Mesenchymal stem cell (in vitro differentiated cells and primary cell): ENCODE measurements at places on chromosomes 16 and 17.
A peak's percentile ranks its signal among the peaks of the same experiment; 100 is the strongest.

DNA sequence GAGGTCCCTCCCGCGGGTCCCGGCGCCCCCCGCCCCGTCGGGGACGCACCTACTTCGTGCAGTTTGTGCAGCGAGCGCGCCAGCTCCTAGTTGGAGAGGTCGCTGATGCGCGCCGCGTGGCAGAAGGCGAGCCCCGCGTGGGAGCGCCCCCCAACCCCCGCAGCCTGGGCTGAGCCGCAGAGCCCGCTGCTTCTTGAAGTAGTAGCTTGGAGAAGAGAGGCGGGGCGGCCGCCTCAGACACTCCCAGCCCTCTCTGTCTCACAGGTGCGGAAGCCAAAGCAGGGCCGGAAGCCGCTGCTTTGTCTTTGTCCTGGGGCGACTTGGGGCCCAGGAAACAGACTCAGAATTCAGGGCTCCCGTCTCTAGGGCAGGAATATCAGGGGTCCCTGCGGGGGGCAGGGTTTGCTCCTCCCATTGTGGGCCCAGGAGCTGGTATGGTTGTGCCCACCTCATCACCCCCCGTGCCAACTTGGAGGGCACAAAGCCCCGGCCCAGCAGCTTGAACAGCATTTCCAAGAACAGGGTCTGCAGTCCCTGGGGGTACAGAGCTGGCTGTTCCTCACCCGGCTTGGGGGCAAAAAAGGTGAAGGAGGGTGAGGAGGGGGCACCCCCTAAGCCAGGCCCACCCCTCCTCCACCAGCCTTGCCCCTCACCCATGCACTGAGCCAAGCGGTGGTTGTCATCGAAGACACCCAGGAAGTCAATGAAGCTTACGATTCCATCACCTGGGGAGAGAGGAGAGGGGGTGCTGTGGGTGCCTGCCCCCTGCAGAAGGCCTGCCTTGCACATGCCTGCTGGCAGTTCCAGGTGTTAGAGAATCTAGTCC is 13.5 kb downstream of the SPATA32 start:
- no peak for DNase-seq

- no peak for DNase-seq
These were observed 16.3 kb downstream of the SOX9 start for GRCh38 chr17:72137161-72137560.

DNA sequence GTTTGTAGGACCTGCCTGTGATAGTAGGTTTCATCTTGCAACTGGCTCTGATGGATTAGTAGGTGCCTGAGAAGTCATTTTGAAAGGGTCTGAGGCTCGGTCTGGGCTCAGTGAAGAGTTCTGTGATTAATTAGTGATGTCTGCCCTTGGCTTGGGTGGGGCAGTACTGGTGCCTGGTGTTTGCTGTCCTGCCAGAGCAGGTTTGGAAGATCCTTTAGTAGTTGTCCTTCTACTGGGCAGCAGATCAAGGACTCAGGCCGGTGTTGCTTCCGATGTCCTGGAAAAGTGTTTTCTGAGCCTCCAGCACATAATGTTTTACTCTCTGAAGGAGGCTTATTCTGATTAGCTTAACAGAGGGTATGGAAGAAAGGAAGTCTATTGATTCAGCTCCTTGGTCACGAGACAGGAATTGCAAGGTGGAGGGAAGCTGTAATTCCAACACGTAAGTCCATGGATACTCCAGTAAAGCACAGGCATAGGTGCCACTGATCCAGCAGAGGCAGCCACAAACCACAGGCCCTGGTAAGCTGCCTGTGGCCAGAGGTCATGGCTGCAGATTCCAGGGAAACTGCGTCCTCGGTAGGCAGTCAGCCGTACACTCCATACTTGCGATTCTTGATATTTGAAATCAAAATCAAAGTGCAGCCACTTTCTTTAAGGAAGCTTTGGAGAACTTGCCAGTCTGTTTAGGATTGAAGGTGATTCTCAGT is 18.7 kb downstream of the HLF start:
- DNase-seq: no peak

GRCh38 chr17:2874189-2874686 is 78.0 kb downstream of the RAP1GAP2 start:
- no peak for DNase-seq

DNA sequence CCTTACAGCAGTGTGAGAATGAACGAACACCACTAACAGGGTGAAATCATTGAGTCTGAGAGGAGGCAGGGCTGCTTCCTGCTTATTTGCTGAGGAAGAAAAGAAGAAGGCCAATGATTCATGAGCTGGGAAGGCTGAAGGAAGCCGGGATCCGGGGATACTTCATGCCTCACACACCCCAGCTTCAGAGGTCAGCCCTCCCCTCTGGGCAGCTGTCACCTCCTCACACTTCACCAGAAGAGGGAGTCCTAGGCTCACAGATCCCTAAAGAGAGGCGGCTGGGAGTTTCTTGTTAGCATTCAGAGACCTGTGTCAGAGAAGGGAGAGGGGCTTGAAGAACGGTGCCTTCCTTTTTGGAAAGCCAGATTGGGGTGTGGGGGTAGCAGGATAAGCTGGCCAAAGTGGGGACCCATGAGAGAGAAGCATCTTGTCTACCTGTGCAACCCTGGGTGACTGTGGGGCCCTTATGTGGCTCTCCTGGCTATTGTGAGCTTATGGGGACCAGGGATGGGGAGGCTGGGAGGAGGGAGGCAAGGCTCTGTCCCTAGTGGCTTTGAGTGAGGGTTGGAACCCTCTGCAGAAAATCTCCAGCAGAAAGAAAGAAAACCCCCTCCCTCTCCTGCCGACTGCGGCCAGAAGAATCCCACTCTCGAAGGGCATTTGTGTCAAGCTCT is 94.6 kb downstream of the RGS9 start:
- DNase-seq: peak; percentile 83

GRCh38 chr17:29933379-29933778 is 3.4 kb upstream of the SSH2 start:
- DNase-seq: peak; percentile 35

DNA sequence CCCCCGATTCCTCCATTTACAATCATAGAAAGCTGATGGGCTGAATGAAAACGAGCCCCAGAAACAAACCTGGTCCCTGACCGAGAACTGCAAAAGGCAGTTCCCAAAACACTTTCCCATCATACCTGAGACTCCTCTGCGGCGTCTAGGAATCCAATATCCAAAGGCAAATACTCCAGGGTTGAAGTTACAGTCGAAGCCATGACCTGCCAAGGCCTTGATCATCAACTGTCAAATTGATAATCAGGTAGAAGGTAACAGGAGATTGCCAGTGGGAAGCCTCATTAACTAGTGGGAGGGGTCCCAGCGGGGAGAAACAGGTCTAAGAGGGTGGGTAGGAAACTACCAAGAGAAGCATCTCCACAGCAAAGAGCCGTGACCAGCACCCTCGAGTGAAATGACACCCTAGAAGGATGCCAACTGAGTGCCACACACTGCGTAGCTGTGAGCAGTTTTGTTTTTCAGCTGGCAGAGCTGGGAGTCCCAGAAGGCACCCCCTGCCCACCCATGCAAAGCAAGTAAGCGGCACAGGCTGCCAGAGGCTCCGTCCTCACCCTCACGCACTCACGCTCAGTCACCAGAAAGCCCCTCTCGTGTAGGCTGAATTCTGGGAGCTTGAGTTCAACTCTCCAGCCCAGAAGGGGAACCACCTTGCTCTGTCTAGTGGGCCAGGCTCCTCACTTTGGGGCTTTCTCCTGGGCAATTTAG is 146.1 kb downstream of the GAS7 start:
- no peak for DNase-seq

DNA sequence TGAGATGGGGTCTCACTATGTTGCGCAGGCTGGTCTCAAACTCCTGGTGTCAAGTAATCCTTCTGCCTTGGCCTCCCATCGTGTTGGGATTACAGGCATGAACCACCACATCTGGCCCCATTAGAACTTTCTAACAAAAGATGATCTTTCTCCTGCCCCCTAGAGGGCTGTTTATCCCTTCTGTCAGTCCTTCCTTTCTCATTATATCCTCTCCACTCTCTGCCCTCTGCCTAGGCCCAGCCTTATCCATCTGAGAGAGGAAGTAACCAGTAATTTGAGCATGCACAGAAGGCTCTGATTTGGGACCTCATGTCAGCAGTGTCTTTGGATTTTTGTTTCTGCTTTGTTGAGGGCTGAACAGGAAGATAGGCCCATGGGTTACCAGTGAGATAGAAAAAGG is 4.4 kb upstream of the DHX40 start:
- DNase-seq: peak; percentile 22

DNA sequence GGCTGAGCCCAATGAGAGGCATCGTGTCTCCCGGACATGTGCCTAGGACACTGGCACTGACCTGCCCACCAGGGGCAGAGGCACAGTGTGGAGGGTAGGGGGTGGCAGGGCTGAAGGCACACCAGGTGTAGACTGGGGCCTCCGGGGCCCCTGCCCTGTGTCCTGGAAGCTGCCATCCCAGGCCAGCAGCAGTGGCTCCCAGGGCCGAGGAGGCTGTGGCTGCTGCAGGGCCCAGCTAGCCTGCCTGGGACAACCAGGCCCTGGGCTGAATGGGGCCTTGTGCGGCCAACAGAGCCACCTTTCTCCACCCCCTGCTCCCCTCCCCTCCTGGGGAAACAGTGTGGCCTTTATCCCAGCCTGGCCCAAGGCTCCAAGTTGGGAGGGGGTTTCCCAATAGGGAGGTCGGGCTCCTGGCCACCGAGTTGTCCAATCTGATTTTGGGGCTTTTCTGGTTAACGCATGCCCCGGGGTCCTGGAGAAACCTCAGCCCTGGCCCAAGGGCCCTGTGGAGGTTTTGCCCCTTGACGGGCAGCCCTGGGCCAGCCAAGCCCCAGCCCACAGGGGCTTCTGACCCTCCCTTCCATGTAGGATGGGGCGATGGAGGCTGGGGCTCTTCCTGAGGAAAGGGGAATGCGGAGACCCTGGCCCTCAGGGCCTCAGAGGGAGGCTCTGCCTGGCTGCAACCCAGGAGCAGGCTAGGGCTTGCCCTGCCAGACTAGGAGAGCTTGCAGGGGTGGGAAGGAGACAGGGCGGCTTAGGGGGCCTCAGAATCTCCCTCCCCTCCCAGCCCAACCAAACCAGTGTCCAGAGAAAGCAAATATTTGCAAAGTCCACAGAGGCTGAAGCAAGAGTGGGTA is 4.2 kb downstream of the MTSS2 start:
- no peak for DNase-seq

GRCh38 chr17:4574448-4575045 is 9.8 kb upstream of the SMTNL2 start:
- DNase-seq: no peak

DNA sequence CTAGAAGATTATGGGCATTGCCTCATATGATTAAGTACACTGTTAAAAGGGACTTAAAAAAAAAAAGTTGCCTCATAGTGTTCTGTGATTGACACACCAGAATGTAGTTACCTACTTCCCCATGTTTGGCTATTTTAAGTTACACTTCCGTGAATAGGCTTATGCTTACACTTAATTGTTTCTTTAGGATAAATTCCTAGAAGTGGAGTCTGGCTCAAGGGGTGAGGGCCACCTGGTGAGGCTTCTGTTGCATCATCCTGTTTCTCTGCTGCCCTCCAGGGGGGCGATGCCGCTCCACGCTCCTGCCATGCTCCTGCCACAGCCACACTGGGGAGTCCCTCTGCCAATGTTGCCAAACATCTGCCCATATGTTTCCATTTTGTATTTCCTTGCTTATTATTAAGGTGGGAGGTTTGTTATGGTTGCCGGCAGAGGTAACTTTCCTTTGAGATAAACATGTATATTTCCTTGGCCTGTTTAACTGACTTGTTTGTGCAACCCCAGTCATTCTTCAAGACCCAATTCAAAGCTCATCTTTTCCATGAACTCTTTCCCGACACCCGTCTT is 73.1 kb downstream of the KSR1 start:
- peak; percentile 70 for DNase-seq

GRCh38 chr16:25035494-25036405 is 20.6 kb upstream of the ARHGAP17 start:
- no peak for DNase-seq

- DNase-seq: no peak
These were observed 325.4 kb downstream of the ZFHX3 start for GRCh38 chr16:72722552-72722951.
